ENCODE measurements at places on chromosomes 16 and 17.

DNA sequence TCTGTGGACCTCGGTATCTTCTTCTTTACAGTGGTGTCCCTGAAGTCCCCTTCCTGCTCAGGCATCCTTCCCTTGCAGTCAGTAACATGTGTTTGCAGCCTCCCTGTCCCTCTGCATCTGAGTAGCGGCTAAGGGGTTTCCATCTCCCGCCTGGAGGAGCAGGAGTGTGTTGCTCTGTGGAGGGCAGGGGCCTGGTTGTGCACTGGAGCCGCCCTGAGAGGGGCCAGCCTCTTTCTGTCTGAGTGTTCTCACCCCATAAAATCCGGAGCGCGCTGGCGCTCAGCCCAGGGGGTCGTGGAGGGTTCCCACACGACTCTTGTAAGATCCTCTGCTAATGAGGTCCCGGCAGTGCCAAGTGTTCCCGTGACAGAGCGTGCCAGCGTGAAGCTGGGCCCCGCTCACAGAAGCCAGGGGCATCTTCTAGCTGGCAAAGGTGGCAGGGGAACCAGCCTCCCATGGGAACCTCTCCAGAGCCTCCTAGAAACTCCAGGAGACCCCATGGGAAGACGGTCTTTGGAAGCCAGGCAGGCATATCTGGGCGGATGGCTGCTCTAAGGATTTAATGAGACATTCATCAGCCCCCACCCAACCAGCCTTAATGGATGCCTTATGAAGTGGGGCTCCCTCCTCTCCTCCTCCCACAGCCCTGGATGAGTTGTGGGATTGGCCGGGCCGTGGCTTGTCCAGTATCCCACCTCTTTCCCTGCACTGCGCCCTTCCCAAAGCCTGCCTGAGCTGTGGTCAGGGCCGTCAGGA is 91.4 kb upstream of the GSE1 start:
- no peak for DNase-seq

GRCh38 chr17:19357761-19358160 is 4.8 kb downstream of the B9D1 start:
- DNase-seq, result no peak

GRCh38 chr17:50252781-50253180 is 21.5 kb upstream of the TMEM92 start:
- DNase-seq, result no peak

GRCh38 chr17:68397108-68397536 is 60.2 kb downstream of the WIPI1 start:
- no peak for DNase-seq

GRCh38 chr17:71472809-71473789 is 647.7 kb upstream of the SOX9 start:
- DNase-seq, result no peak

Data from stimulated activated CD8-positive, alpha-beta memory T cell treated with anti-CD3 and anti-CD28 coated beads, Interleukin-4, amount 100 ng/mL, for 48 hours (primary cell).